ENCODE measurements at places on chromosomes 7 and 10. TPM values are rescaled to one million over a fixed set of nuclear protein-coding genes. Genes with fewer than 3 reads are reported as not detected.

Gene MRLN
- not detected for total RNA-seq

Gene LIPK
- total RNA-seq: not detected

Gene CYP26C1
- 0.19 TPM for total RNA-seq

Gene SMURF1
- total RNA-seq: 27.1 TPM

Gene GPNMB
- total RNA-seq: 2.6 TPM

Gene TMEM213
- total RNA-seq: not detected

- DNase-seq: no peak
- H3K4me1 ChIP-seq: peaks cover 8% of the 10 kb centered on the region
- no peak overlapping the region for H3K4me3 ChIP-seq
- H3K27me3 ChIP-seq: no peaks in the 10 kb centered on the region
These were observed 22.0 kb downstream of the CSGALNACT2 start for GRCh38 chr10:43160046-43160920.

DNA sequence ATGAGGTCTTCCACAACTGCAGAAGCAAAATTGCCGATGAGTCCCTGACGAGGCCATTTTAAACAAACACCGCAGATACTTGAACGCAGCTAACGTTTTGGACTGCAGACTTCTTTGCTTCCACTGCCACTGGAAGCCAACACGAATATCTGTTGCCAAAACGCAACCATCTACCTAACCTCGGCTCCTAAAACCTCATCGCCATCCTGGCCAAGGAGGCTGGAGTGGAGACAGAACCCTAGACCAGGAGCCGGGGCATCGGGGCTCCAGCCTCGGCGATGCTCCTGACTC, 493 bp downstream of the WDR91 start:
- peak overlapping the region; percentile 78 for H3K4me3 ChIP-seq
- peaks cover 34% of the 10 kb centered on the region for H3K4me1 ChIP-seq
- peak overlapping the region; percentile 92 for H3K27ac ChIP-seq
- no peaks in the 10 kb centered on the region for H3K27me3 ChIP-seq

DNA sequence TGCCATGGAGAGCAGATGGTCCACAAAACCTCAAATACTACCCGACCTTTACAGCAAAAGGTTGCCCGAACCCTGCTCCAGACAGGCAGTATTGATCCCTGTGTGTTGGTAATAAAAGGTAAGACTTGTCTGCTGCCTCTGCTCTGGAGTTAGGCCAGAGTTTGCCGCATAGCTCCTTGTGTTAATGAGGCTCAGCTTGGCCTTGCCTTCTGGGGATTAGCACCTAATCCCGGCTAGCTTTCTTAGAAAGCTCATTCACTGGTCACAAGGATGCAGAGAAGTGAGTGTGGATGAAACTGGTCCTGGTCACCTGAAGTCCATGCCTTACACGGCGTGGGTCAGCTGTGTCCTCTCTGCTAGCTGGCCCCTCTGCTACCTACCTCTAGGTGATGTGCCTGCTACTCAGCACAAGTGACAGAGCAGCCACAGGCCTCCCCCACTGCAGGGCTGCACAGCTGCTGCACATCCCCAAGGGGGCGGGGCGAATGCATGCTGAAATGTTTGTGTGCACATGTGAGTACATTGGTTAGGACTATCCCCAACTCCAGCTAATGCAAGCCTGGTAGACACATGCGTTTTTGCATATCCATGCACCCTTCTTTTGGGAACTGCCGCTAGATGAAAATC, 31.7 kb upstream of the SYPL1 start:
- no peaks in the 10 kb centered on the region for H3K27me3 ChIP-seq
- no peak for DNase-seq
- H3K27ac ChIP-seq: no peak overlapping the region
- H3K4me3 ChIP-seq: no peak overlapping the region
- no peaks in the 10 kb centered on the region for H3K4me1 ChIP-seq

- H3K36me3 ChIP-seq: no peaks in the 10 kb centered on the region
- DNase-seq: no peak
- H3K4me1 ChIP-seq: no peaks in the 10 kb centered on the region
- no peaks in the 10 kb centered on the region for H3K27me3 ChIP-seq
These were observed 50.9 kb downstream of the SEMA3D start for GRCh38 chr7:85135977-85136376.

DNA sequence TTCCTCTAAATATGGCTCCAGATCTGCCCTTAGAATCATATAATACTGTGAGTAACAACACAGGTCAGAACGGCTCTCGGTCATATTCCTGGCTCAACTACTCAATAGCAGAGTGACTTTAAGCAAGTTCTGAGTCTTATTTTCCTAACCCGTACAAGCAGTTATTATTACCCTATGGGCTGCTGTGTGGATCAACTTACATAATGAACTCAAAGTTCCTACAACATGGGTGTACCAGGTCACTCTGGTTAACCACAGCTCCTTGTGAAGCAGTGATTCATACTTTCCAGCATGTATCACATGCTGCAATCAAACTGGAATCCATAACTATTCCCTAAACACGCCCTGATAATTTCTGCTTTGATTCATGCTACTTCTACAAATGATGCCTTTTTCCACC, 107.3 kb downstream of the LRRN3 start:
- no peaks in the 10 kb centered on the region for H3K27me3 ChIP-seq
- DNase-seq: no peak
- no peak overlapping the region for H3K4me3 ChIP-seq
- H3K4me1 ChIP-seq: no peaks in the 10 kb centered on the region

GRCh38 chr7:43260980-43261878, 148.8 kb downstream of the HECW1 start:
- H3K36me3 ChIP-seq: no peaks in the 10 kb centered on the region
- H3K4me1 ChIP-seq: no peaks in the 10 kb centered on the region
- no peaks in the 10 kb centered on the region for H3K27me3 ChIP-seq
- DNase-seq: peak; percentile 70
- no peak overlapping the region for H3K27ac ChIP-seq

DNA sequence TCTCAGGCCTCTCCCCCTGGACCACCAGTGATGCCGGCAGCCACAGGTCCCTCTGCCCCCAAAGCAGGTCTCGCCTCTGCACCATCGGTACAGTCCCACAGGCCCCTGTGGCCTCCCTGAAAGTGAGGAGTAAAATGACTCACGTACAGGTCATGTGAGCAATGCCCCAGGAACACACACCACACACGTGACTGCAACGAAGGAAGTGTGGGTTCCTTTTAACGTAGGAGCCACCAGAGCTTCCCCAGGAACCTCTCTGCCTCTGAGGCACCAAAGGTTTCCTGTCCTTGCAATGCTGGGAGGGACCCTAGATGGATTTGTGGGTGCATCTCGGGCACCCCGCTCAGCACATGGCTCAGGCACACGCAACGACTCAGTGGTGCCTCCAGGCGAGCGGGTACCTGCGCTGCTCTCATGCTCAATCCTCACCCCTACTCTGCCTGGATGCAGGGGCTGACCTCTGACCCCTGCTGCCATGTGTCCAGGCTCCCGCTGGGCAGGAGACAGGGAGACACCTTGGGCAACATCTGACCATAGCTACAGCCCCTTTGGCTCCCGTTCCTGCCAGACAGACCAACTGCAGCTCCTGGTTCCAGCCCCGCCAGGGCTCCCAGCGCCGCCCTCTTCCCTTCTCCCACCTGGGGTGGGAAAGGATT, 120.7 kb downstream of the PRKAG2 start:
- DNase-seq: no peak
- H3K4me3 ChIP-seq: no peak overlapping the region
- H3K27me3 ChIP-seq: no peaks in the 10 kb centered on the region
- peaks cover 7% of the 10 kb centered on the region for H3K4me1 ChIP-seq
- peaks cover 2% of the 10 kb centered on the region for H3K36me3 ChIP-seq

All from B cell (primary cell).